T-helper 17 cell (primary cell): ENCODE measurements at places on chromosomes 6 and 20.

DNA sequence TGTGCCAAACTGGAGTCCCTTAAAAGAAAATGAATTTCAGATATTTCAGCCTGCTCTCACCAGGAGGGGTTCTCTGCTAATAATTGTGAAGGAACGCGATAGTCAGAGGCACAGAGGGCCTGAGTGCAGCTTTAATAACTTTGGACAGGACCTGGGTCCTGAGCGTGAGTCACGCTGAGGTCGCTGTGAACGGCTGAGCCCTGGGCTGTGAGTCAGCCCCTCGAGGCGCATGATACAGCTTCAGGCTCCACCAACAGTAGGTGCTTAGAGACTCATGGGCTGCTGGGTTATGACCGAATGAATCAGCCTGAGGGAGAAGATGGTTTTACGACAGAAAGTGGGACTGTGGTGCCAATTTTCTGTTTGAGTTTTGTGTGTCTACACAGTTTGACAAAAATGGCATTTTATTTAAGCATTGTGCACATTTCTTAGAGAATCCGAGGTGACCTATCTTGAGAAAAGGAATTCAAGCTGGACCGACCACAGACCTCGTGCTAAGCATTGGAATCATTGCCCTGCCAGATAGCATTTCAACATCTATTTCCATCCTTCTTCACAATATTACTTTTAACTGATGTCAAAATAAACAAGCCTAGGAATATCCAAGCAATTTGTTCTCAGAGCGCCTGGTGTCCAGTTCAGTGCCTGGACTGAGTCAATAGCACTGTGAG, 183.0 kb downstream of the THBS2 start:
- DNase-seq = no peak

DNA sequence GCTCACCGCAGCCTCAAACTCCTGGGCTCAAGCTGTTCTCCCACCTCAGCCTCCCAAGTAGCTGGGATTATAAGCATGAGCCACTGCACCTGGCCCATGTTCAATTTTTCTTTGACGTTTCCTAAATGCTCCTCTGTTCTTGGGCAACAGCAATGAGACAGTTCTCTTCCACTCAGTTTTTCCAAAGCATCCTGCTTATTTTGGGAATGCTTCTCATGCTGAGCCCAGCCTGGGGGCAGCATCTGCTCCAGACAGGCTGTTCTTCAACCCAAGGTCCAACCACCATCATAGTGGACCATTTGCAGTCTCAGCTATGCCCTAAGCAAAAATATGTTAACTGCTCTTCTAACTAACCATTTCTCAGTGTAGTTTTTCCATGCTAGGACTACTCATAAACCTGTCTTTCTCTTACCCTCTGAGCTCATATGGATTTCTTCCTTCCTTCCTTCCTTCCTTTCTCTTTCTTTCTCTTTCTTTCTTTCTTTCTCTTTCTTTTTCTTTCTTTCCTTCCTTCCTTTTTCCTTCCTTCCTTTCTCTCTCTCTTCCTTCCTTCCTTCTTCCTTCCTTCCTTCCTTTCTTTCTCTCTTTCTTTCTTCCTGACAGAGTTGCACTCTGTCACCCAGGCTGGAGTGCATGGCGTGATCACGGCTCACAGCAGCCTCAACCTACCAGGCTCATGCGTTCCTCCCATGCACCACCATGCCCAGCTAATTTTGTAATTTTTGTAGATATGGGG, 48.4 kb downstream of the GCNT2 start:
- DNase-seq = no peak

- DNase-seq = no peak
Observed at GRCh38 chr6:27295301-27296079, 16.6 kb downstream of the POM121L2 start.

- DNase-seq = no peak
Observed at GRCh38 chr20:51987812-51988211, 185.5 kb upstream of the SALL4 start.

DNA sequence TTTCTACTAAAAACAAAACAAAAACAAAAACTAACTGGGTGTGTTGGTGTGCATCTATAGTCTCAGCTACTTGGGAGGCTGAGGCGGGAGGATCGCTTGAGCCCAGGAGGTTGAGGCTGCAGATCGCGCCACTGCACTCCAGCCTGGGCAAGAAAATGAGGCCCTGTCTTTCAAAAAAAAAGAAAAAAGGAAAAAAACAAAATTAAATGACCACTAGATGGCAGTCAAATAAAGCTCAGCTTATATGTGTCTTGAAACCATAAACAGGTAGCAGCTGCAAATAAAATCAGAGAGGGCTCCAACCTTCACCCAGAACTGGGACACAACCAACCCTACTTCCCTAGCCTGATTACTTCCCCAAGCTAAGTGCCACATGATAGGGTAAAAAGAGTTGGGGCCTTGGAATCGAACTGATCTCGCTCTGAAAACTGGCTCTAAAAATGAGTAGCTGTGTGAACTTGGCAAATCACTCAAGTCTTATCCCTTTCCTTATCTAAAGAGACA, 67.1 kb upstream of the ADGRF4 start:
- DNase-seq = no peak

- no peak for DNase-seq
Observed at GRCh38 chr20:43328697-43329096, 129.0 kb upstream of the SRSF6 start.

GRCh38 chr20:17391127-17391771, 139.9 kb downstream of the BFSP1 start:
- no peak for DNase-seq

DNA sequence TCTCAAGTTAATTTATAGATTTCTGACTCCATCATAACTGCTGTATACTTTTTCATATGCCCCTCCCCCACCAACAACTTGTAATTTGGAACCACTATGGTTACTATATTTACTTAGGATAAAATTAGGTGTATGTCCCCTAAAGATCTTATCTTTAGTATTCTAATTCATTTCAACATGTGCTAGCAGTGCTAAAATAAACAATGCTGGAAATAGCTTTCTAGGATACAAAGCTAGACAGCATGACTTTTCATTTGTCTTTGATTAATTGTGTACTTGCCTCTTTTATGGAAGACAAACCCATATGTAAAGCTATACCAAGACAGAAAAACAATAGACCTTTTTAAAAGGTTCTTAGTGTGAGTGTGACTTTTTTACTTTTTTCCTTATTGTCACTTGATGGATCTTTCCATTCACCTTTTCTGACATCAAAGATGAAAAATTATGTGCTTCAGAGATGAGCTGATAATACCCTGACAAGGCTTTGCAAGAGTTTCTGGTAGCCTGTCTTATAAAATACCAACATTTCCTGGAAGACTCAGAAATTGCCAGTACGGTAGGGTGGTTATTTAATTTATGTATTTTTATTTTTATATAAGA, 31.2 kb upstream of the POPDC3 start:
- DNase-seq = no peak

- no peak for DNase-seq
Observed at GRCh38 chr6:154402081-154402780, 45.6 kb upstream of the IPCEF1 start.

GRCh38 chr6:70073637-70074036, 207.3 kb downstream of the COL19A1 start:
- DNase-seq = no peak

- no peak for DNase-seq
Observed at GRCh38 chr6:111057074-111057752, 30.1 kb upstream of the SLC16A10 start.

- DNase-seq = peak; percentile 58
Observed at GRCh38 chr20:63969838-63970713, at the start of gene ZNF512B. Gene ZNF512B, minus strand, starts transcription at chr20:63969930. Its CDS starts 1,980 bp downstream, at chr20:63967950.

DNA sequence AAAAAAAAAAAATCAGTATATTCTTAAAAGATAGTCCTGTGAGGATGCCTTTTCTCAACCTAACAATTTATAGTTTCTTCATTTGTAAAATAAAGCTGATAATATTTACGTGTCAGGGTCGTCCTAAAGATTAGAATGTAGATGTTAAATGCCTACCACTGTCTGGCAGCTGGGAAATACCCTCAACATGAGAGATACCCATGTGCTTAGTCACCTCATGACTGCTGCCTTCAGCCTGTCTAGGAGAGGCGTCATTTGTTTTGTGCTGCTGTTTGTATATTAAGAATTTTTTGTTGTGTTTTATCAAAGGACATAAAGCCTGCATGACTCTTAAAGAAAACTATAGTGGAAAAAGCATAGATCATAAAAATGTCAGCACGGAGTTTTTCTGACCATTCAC, 9.5 kb downstream of the FAM120B start:
- no peak for DNase-seq

DNA sequence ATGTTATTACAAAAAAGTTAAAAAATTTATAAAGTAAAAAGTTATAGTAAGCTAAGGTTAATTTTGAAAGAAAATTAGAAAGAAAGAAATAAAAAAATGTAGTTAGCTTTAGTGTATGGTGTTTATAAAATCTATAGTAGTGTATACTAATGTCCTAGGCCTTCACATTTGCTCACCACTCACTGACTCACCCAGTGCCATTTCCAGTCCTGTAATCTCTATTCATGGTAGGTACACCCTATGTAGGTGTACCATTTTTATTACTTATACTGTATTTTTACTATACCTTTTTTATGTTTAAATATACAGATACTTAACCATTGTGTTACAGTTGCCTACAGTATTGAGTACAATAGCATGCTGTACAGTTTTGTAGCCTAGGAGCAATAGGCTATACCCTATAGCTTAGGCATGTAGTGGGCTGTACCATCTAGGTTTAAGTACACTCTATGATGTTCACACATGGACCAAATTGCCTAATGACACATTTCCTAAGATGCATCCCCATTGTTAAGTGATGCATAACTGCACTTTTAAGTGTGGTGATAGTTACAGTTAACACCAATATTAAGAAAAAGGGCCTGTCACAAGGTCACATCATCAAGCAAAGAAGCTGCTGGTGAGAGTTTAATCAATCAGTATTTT, 8.0 kb downstream of the CD2AP start:
- no peak for DNase-seq

DNA sequence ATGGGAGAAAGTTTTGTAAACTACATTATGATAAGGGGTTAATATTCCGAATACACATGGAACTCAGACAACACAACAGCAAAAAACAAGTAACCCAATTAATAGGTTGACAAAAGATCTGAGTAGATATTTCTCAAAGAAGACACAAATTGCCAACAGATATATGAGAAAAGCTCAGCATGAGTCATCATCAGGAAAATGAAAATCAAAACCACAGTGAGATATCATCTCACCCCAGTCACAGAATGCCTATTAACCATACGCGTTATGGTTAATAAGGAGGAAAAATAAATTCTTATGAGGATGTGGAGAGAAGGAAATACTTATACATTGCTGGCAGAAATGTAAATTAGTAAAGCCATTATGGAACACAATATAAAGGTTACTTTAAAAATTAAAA, 695.0 kb downstream of the COL12A1 start:
- DNase-seq = no peak

- DNase-seq = no peak
Observed at GRCh38 chr20:23490817-23491216, at the start of gene CST8. Gene CST8, plus strand, starts transcription at chr20:23491117. Its CDS starts 551 bp downstream, at chr20:23491668.

GRCh38 chr6:4210629-4211419, 75.4 kb upstream of the ECI2 start:
- peak; percentile 13 for DNase-seq

DNA sequence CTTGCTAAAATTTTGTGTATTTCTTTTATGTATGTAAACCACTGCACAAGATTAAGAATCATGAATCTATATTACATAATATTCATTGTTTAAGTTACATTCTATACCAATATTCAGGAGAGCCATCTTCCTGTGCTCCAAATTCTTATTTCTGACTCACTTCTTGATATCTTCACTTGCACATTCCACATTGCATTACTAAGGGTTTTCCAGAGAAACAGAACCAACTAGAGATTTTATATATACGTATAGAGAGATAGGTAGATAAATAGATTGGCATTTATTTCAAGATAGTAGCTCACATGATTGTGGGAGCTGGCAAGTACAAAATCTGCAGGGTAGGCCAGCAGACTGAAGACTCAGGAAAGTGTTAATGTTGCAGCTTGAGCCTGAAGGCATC, 222.2 kb upstream of the PRSS16 start:
- no peak for DNase-seq

GRCh38 chr6:34705241-34705640, 8.7 kb upstream of the ILRUN start:
- no peak for DNase-seq

GRCh38 chr6:159753081-159753872, 8.6 kb upstream of the ACAT2 start:
- no peak for DNase-seq

- DNase-seq = no peak
Observed at GRCh38 chr6:53302678-53303360, 45.9 kb downstream of the ELOVL5 start.

DNA sequence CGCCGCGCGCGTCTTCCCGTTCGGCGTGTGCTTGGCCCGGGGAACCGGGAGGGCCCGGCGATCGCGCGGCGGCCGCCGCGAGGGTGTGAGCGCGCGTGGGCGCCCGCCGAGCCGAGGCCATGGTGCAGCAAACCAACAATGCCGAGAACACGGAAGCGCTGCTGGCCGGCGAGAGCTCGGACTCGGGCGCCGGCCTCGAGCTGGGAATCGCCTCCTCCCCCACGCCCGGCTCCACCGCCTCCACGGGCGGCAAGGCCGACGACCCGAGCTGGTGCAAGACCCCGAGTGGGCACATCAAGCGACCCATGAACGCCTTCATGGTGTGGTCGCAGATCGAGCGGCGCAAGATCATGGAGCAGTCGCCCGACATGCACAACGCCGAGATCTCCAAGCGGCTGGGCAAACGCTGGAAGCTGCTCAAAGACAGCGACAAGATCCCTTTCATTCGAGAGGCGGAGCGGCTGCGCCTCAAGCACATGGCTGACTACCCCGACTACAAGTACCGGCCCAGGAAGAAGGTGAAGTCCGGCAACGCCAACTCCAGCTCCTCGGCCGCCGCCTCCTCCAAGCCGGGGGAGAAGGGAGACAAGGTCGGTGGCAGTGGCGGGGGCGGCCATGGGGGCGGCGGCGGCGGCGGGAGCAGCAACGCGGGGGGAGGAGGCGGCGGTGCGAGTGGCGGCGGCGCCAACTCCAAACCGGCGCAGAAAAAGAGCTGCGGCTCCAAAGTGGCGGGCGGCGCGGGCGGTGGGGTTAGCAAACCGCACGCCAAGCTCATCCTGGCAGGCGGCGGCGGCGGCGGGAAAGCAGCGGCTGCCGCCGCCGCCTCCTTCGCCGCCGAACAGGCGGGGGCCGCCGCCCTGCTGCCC, 1.1 kb downstream of the SOX4 start:
- DNase-seq = peak; percentile 7

GRCh38 chr6:89281779-89282246, 33.3 kb downstream of the GABRR2 start:
- no peak for DNase-seq

GRCh38 chr6:144106206-144106605, 10.8 kb upstream of the SF3B5 start:
- DNase-seq = no peak

- DNase-seq = no peak
Observed at GRCh38 chr6:117817499-117817898, 89.6 kb upstream of the SLC35F1 start.
